ENCODE measurements at places on chromosomes 3 and 15.

DNA sequence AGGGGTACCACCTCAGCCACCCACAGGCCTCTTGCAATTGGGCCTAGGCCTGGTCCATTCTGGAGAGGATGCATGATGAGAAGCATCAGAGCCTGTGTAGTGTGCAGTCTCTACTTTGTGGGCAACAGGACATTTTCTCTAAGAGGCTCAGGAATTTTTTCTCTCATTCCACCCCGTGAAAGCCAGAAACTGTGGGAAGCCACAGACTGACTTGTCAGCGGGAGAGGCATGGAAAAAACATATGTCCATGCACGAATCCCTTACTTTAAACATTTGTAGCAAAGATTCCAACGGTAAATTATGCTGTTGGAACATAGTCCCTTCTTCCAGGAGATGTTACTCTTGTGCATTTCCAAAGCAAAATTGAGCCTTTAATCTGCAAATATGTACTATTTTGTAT lies 196.5 kb downstream of the KLHL25 start:
- DNase-seq, result no peak

DNA sequence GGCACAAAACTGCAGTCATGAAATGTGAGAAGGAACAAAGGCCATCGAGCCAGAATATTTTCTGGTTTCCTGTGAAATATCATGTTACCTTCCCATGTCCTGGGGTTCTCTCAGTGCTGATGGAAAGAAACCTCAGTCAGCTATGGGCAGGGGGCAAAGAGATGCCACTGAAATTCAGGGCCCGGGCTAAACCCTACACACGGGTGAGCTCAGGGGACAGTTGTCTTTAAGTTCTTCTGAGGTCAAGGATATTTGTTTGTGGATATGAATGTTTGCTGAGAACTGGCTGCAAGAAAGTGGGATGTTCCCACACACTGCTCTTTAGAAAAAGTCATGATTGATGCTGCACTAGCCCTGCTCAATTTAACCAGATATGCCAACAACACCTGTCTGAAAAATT lies 187.2 kb downstream of the MEX3B start:
- no peak for DNase-seq

DNA sequence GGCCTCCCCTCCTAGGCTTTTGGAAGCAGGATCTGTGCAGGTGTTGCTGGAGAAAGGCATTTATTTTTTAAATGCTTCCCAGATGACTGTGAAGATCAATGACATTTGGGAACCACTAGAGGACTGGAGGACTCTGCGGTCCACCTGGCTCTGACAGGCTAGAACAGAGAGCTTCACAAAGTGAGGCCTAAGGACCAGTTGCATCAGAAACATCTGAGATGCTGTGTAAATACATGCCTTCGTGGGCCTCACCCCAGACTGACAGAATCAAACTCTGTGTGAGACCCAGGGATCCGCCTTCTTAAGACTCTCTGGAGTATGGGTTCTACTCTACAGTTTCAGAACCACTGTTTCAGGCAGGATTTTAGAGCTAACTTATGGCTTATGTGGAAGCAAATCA lies 105.0 kb upstream of the ICE2 start:
- DNase-seq, result no peak

- DNase-seq, result no peak
These were observed 279.4 kb upstream of the ARL6 start for GRCh38 chr3:97485206-97485605.

- no peak for DNase-seq
These were observed 8.8 kb downstream of the NEK10 start for GRCh38 chr3:27360113-27361078.

DNA sequence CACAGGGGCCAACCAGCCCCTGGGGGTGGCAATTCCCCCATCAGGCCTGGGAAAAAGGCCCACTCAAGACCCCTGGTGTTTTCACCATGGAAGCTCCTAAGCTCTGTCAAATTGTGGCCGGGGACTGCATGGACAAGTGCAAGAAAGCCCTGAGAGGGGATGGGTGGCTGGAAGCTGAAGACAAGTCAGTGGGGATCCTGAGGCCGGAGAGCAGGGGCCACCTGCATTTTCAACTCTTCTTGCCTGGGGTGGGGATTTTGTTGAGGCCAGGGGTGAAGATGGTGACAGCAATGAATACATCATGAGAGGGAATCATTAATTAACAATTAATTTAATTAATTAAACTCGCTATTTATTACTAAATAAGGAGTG lies 33.9 kb downstream of the FEM1B start:
- DNase-seq, result no peak

DNA sequence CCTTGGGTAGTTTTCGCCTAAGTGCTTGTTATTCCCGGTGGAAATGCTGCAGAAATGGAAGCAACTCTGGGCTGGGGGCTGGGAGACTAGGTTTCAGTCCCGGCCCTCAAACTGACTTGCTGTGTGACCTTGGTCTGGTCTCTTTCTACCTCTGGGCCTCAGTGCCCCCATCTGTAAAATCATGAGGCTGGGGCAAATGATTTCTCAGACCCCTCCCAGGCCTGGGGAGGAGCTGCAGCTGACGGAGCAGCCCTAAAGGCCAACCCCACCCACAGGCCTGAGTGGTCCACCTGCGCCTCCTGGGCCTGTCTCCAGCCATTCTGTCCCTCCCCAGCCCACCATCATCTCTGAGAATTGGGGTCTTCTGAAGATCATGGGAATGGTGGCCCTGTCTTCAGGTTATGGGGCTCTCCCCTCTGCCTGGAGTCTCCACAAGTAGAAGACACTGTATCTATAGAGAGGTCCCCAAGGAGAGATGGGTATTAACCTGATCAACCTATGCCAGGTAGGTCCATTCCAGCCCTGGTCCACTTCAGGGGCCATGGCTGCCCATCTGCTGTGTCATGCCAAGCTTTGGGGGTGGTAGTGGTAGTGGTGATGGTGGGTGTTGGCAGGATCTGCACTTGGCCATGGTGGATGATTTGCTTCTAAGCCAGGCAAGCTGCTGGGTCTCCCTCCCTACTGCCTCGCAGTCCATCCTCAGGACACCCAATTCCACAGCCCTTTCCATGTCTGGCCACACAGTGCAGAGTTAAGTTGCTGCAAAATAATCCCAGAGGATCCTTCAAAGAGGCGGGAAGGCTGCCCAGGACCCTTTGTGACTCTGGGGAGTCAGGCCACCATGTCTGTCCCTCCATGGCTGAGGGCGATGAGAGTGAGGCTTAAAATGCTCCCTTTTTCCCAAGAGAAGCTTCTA lies 46.0 kb downstream of the ITGA11 start:
- no peak for DNase-seq

DNA sequence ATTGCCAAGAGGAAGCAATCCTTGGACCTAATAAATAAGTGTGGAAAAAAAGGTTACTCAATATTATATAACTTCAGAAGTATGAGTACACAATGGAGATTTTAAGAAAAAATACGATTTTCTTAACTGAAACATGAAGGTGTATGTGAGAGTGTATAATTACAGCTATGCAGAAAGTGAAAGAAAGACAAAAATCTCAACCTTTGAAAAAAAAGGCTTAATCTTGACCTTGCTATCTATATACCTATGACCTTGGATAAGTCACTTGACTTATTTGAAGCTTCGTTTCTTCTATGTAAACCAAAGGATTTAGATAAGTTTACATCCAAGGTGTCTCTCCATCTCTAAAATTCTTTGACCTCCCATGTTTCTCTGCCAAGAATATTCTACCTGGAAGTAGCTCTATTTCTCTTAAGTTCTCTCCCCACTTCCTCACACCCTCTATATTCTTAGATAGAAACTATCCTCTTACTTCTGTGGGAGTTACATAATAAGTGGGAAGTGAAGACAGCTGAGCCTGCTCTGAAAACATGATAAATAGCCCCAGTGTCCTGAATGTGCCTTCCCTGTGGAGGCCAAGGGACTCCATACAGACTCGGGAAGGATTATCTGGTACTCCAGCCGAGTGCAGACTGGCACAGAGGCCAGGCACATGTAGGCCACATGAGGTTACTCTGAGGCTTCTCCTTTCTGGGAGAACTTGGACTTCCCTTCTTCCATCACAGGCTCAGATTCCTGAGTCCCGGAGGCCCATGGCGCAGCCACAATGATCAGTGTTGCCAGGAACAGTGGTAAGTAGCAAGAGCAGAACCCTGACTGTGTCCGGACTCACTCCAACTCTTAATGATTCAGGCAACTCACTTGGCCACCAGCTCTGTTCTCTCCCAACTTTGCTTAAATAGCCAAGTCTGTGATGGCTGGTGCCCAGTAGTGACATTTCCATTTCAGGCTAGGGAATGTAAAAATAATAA lies 166.8 kb upstream of the COL8A1 start:
- DNase-seq, result no peak

GRCh38 chr3:97958796-97959195 lies 13.4 kb downstream of the RIOX2 start:
- DNase-seq, result no peak

GRCh38 chr15:93223803-93224202 lies 134.8 kb upstream of the RGMA start:
- DNase-seq, result no peak

GRCh38 chr3:155741603-155742002 lies 3.3 kb downstream of the PLCH1 start:
- no peak for DNase-seq

DNA sequence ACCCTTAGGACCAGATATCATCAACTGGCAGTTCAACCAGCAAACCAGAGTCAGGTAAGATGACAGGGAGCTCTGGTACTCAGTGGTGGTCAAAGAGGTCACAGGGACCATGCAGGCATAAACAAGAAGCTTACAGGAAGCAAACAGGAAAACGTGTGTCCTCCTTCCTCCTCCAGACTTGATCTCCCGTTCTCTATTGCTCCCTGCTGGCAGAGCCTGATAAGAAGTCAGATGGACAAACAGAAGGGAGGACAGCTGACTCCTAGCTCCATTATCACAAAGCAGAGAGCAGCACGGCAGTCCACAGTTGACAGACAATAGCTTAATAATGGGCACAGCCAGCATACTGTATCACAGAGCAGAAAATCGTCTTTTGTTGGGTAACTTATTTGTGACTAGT lies 156.5 kb upstream of the SLC2A2 start:
- no peak for DNase-seq

DNA sequence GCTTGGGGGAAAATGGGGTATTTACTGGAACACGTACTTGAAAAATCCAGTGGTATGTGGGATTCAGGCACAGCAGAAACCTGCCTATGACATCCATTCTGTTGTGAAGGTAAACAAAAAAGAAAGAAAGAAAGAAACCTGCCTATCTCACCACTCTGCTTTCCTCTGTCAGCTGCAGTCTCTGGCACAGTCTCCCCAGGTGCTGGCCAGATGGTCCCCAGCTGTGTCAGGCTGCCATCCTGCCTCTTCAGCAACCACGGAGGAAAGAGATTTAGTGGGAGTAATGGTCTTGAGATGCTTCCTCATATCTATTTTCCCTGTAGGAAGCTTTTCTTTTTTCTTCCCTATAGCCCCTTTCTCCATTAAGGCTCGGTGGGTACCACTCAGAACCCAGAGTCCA lies 2.5 kb upstream of the PXYLP1 start:
- DNase-seq, result no peak

DNA sequence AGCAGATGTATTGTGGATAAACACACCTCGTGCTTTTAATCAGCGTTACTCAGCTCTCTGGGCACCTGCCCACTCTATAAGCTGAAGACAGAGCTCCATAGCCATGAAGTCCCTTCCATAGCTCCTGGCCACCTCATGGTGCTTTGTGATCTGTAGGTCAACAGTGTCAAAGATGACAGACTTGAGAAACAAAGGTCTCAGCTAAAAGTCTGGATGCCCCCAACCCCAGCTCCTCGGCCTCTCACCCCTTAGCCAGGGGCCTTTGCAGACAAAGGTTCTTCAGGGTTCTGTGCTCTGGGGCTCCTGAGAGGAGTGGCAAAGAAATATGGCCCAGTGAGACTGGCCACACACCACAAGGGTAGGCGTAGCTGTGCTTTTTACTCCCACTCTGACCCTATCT lies 168.6 kb downstream of the KLF13 start:
- no peak for DNase-seq

GRCh38 chr15:99578809-99579208 lies 13.0 kb downstream of the MEF2A start:
- no peak for DNase-seq

- DNase-seq, result no peak
These were observed 86.3 kb downstream of the TMEM108 start for GRCh38 chr3:133124511-133124910.

- no peak for DNase-seq
These were observed 20.4 kb downstream of the TMOD2 start for GRCh38 chr15:51771773-51772172.

GRCh38 chr15:61517776-61518175 lies 288.7 kb upstream of the RORA start:
- DNase-seq, result no peak

GRCh38 chr15:47744496-47744895 lies 27.2 kb downstream of the SEMA6D start:
- no peak for DNase-seq

- no peak for DNase-seq
These were observed 5.9 kb downstream of the ADPRH start for GRCh38 chr3:119585208-119585607.

DNA sequence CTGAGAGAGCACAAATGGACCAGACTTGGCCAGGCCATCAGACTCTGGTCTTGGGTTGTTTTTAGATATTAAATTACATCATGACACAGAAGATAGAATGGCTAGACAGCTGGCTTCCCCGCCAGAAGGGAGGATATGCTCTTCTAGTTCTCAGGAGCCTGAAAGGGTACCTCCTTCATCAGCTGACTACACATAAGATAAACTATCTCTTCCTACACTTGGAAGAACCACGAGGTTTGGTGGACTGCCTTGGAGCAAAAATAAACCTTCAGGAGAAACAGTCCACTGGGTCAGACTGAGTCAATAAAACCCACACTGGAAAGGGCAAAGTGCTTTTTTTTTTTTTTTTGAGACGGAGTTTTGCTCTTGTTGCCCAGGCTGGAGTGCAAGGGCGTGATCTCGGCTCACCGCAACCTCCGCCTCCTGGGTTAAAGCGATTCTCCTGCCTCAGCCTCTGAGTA lies 26.3 kb upstream of the DYNC1LI1 start:
- no peak for DNase-seq

DNA sequence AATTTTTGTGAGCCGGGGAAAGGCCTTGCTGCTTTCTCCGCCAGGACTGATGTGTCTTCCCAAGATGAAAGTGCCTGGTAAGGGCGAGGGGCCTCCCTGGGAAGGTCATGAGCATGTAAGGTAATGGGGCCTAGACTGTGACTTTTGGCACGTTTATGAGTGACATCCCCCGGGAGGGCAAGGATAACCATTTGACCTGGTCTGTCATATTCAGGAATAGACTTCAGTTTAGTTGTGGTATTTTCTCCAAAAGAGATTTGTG lies 631 bp upstream of the CNBP start:
- peak; percentile 43 for DNase-seq

- DNase-seq, result no peak
These were observed 1.6 kb upstream of the MEIS2 start for GRCh38 chr15:37101980-37102304.
